ENCODE measurements at places on chromosomes 7 and 10. TPM values are rescaled to one million over a fixed set of nuclear protein-coding genes. Genes with fewer than 3 reads are reported as not detected.
A peak's percentile ranks its signal among the peaks of the same experiment; 100 is the strongest.

- no peak for DNase-seq
Observed at GRCh38 chr10:35339942-35340341, 3.6 kb downstream of the CCNY start.

DNA sequence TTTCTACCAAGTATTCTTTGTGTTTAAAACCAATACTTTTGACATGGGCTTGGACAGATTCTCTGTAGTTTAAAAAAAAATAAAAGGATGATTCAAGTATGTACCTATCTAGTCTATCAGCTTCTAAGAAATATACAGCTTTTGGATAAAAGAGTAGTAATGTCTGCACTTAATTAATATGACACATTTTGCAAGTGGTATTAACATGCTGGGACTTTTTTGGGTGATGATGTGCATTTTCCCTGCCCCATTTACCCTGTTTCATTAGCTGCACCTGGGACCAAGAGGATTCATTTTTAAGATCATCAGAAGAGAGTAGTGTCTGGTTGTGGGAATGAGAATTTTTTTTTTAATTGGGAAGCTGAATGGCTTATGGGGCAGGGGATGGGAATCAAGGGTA, 236.2 kb upstream of the KLF14 start:
- DNase-seq = no peak

DNA sequence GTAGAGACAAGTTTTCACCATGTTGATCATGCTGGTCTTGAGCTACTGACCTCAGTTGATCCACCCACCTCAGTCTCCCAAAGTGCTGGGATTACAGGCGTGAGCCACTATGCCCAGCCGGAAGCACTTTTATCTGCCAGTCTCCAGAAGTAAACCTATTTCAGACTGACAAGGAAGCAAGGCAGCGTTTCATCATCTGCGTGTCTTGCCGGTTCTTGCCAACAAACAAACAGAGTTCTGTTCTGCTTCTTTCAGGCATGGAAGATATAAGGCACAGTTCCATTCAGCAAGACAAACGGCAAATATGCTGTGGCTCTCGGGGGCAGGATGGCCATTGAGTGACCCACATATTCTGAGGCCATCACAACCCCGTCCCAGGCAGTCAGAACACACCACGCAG, 15.5 kb upstream of the LARP4B start:
- DNase-seq = no peak

Gene C10orf90
- not detected for total RNA-seq

DNA sequence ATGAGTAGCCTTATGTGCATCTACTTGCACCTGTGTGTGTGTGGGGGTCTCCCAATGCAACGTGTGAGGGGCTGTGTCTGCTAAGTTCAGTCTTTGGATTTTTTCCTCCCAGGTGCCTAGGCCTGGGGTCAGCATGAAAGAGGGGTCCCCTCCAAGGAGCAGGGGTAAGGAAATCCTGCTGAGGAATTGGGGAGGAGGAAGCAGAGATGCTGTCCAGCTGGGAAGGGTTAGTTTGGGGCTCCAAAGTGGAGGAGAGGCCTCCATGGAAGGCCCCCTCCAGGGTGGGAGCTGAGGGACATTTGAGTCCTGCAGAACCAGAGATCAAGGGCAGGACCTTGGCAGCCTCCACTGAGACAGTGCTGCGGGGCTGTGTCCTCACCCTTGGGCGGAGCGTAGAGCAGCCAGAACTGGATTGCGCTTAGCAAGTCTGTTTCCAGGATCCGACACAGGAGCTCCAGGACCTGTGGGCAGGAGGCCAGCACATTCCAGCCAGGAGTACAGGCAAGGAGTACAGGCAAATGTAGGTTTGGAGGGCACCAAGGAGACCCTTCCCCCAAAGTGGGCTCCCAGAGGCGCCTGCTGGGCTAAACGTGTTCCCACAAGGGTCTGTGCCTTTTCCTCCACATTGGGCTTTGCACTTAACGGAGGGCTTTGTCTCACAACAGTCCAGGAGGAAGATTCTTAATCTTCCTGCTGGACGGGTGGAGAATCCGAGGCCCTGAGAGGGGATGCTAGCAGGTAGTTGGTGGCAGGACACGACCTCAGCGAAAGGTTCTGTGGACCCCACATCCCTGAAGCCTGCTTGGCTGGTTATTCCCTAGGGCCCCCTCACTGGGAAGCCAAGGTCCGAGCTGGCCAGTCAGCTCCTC, 10.1 kb downstream of the TBATA start:
- DNase-seq = no peak

Gene FKBP9
- total RNA-seq = 298 TPM

Gene HOXA9
- 62.2 TPM for total RNA-seq

Gene TMEM178B
- total RNA-seq = 15.9 TPM

Gene AQP1
- total RNA-seq = not detected

Gene ANKRD1
- 30.7 TPM for total RNA-seq

Gene LMBR1
- 75.3 TPM for total RNA-seq

DNA sequence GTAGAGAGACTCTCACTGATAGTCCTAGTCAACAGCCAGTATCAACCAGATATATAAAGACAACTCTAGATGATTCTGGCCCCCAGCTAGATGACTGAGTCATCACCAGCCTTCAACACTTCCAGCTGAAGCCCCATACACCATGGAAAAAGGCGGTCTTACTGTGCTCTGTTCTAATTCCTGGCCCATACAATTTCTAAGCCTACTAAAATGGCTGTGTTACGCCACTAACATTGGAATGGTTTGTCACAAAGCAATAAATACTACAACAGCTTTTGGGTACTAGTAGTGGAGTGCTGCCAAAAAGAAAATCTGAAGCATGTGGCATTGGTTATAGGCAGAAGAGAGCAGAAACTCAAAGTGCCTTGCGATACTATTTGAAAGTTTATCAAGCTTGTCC, 13.0 kb upstream of the TES start:
- DNase-seq = no peak

DNA sequence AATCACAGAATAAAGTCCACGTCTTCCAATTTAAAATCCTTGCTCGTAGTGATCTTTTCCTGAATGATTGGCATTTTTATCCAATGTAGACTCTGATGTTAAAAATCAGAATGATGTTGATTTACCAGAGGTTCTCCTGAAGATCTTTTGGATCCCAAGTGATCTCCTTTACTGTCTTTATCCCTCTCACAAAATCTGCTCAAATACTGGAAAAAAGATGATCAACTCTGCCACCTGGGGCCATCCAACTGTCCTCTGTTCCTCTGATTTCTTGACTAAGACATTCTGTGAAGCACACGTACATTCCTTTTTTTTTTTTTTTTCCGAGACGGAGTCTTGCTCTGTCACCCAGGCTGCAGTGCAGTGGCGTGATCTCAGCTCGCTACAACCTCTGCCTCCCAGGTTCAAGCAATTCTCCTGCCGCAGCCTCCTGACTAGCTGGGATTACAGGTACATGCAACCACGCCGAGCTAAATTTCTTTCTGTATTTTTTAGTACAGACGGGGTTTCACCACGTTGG, 18.0 kb upstream of the ADRB1 start:
- DNase-seq = no peak

Gene HDAC9
- 21.5 TPM for total RNA-seq

Gene PIK3CG
- total RNA-seq = not detected

- DNase-seq = peak; percentile 86
Observed at GRCh38 chr10:46028584-46029460, 1.6 kb downstream of the NCOA4 start.

DNA sequence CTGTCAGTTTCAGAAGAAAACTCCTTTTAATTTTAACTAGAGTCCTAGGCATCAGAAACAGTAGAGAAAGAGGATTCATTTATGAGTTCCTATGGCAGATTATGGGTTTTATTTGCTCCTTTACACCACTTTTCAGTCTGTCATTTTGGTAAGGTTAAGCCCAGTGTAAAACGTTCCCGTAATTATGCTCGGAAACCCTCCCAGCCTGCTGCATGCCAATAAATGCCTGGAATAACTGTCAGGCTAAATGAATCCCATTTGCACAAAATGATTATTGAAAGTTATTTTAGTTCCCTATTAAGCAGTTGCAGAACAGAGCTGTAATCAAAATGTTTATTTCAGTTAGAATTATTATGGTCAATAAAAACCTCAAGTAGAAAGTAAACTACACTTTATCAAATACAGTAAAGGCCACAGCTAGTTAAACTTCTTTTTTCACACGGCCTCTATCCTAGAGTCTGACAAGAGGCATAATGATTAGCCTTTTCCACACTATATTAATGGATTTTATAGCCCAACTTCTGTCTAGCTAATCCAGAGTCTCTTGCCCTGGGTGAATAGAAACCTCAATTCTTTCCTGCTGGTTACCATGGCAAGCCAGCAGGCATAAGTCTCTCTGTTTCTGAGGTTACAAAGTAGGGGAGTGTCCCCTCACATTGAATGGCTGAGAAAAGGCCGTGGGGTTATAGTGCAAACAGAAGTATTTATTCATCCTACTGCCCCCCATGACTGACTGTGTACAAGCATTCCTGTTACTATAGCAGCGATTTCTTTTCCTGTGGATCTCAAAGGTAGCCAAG, 80.8 kb upstream of the NPVF start:
- no peak for DNase-seq
